ENCODE measurements at places on chromosomes 3 and 15. TPM values are rescaled to one million over a fixed set of nuclear protein-coding genes. Genes with fewer than 3 reads are reported as not detected.

Gene POC1A
- total RNA-seq: 1.0 TPM

Gene CCR8
- not detected for total RNA-seq

Gene IMPG2
- total RNA-seq: 0.11 TPM

Gene ACSBG1
- total RNA-seq: 3.0 TPM

Gene IGSF10
- 27.2 TPM for total RNA-seq

Gene LDHAL6B
- total RNA-seq: 2.1 TPM
